EL (cell line): ENCODE measurements at places on chromosomes 1 and 21.

GRCh38 chr21:37531431-37531932 is 164.9 kb downstream of the DYRK1A start:
- DNase-seq = no peak

DNA sequence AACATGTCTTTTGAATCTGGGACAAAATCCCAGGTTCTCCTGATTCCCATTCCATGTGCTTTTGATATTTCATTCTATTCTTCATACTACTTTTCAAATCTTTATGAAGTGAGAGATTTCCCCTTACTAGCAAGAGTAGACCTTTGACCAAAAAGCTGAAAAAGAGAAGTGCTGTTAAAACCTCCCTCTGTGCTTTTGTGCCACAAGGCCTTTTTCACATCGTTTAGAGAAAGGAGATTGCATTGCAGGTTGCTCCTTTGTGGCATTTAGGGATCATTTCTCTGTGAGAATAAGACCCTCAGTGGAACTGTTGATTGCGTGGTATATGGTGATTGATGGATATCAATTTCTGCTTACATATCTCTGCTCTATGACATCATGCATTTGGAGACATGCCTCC is 148.8 kb downstream of the TGFB2 start:
- DNase-seq = no peak

DNA sequence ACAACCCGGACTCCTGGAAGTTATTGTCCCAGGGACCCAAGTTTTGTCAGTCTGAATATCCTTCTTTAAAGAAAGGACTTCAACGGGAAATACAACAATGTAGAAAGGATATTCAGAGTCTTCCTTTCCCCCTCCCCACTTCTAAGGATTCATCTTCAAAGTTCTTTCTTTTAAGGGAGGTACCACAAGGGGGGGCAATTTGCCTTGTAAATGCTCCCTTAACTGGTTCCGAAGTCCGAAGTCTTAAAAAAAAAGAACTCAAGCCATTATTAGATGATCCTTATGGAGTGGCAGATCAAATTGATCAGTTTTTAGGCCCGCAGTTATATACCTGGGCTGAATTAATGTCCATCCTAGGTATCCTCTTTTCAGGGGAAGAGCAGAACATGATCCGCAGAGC is 47.0 kb downstream of the SERINC2 start:
- peak; percentile 18 for DNase-seq

- no peak for DNase-seq
Measured at GRCh38 chr1:42420121-42420520, 35.7 kb downstream of the ZMYND12 start.

DNA sequence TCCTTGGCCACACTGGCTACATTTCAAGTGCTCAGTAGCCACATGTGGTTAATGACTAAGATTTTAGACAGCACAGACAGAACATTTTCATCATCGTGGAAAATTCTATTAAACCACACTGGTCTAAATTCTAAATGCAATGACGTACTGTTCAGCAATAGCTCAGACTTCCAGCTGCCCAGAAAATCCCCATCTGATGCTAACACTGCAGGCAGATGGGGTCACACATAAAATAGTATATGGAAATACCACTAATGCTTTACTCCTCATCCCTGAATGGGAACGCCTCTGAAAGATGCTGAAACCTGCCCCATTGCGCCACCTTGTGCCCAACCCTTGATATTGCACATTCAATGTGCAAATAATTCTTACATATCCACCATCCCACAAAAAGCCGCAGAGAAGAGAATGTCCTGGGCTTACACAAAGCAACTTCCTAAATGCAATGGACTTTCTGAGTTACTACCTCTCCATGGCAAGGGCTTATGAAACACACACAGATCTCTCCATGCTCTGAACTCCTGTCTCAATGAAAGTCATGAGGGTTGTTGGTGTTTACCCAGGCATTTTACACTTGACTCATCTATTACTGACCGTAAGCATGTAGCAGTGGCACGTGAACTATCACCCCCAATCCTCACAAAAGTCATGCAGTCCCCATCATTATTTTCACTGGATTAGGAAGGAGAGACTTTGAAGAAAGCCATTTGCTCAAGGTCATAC is 20.3 kb upstream of the SLC5A9 start:
- DNase-seq = peak; percentile 68

DNA sequence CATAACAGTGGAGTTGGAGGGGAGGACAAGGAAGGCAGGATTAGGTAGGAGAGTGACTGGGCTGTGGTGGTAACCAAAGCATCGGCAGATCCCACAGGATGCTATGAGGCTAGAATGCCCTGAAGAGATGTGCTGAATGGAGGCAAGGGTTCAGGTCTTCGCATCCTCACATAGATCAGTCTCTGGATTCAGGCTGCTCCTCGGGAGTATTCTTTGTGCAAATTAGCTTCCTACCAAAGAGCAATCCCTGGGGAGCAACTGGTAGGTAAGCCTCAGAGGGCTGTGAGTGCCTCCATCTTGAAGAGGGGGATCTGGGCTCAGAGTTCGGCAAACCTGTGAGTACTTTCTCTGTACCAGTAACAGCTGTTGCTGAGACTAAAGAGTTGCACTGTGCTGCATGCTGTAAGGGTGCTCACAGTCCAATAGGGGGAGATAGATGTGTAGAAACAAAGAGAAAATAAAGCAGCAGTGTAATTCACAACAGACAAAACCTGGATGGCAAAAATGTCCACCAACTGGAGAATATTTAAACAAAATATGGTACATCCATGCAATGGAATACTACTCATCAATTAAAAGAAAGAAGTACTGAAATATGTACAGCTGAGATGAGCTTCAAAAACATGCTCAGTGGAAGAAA is 322.4 kb upstream of the DEPDC1 start:
- no peak for DNase-seq

DNA sequence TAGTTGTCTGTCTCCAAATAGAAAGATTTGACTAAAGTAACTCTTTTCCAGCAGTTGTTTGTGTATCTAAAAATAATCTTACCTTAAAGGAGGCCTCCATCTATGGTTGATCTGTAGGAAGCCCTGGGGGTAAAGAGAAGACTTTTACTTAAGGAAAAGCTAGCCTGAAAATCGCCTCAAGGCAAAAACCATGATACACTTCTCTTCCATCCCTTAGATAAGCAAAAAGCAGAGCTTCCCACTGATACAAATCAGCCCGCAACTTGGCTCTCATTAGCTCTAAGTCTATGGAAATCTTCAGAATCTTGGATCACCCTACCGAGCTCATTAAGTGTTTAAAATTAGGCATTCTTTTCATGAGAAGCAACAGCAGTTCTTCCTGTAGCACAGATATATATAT is 576.9 kb upstream of the PTBP2 start:
- no peak for DNase-seq

DNA sequence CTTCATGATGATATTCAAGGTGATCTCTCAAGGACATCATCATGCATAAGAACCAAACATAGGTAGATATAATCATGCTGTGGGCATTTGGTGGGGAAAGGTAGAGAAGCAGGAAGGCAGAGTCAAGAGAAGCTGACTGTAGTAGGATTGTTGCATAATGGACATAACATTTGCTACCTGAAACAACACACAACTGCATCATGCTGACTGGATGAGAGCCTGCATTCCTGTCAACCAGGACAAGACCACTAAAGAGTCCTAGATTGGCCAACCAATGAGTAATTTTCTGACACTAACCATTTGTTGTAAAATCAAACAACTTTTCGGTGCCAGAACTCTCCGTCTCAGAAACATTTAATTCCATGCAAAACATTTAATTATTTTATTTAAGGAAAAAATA is 377.2 kb downstream of the PLPP3 start:
- no peak for DNase-seq
